ENCODE measurements at places on chromosomes 2 and 18.

GRCh38 chr2:210445116-210445707 is 31.3 kb downstream of the LANCL1 start:
- no peak for DNase-seq

DNA sequence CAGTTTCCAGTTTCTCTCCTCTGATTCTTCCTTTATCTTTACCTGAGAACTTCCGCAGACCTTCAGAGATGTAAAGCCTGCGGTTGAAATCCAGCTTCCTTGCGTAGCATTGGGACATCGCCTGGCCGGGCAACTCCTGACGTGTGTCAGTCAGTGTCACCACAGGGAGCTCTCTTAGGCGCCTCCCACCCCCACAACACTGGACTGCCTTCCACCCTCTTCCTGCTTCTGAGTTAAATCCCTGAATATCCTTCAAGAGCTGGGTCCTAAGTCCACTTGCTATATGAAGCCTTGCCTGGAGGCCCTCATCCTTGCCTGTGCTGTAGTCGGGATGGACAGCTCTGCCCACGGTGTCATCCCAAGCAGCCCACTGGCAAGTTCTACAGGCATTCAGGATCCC is 179.4 kb downstream of the SEPTIN10 start:
- DNase-seq: no peak

DNA sequence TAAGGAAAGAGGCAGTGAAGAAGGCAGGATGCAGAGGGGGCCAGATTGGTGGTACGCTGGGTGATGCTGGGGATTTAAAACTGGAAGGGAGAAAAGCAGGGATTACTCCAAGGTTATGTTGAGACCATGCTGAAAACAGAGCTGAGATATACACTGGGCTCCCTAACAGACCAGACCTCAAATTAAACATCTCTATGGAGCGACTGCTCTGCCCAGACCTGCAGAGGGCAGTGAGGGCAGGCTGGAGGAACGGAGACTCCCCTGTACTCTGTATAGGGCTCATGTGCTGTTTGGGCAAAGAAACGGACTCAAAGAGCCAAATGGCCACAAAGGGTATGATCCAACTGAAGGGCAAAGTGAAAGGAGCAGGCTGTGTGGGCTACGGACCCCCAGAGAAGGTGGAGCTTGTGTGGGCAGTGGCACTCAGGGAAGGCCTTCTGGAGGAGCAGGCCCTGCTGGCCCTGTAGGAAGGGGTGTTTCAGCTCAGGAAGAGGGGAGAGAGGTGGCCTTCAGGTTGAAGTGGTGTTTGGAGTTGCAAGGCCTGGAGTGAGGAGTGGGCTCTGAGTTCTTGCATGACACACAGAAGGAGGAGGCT is 4.8 kb upstream of the CELF4 start:
- DNase-seq: no peak

- no peak for DNase-seq
These were observed 30.0 kb downstream of the RNF125 start for GRCh38 chr18:32048507-32049091.

- DNase-seq: no peak
These were observed 10.7 kb downstream of the RPL31 start for GRCh38 chr2:101012706-101013181.

- DNase-seq: no peak
These were observed 150.4 kb downstream of the ZFP36L2 start for GRCh38 chr2:43075811-43076585.

- no peak for DNase-seq
These were observed 2.6 kb upstream of the HNRNPLL start for GRCh38 chr2:38605298-38605830.

GRCh38 chr18:9629709-9630108 is 15.3 kb upstream of the PPP4R1 start:
- DNase-seq: no peak

DNA sequence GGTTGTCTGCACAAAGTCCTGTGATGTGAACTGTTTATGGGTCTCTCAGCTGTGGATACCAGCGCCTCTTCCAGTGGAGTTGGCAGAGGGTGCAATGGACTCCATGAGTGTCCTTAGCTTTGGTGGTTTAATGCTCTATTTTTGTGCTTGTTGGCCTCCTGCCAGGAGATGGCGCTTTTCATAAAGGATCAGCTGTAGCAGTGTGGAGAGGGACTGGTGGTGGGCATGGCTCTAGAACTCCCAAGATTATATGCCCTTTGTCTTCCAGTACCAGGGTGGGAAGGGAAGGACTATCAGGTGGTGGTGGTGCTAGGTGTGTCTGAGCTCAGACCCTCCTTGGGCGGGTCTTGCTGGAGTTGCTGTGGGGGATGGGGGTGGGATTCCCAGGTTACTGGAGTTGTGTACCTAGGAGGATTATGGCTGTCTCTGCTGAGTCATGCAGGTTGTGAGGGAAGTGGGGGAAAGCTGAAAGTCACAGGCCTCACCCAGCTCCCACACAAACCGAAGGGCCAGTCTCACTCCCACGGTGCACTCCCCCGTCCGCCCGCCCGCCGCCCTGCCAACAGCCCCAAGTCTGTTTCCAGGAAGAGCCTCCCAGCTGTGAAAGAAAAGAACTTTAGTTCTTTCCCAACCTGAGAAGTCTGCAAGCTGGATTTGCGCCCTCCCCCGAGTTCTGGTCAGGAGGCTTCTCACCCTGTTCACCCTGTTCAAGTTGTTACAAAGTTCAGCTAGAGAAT is 108.1 kb downstream of the MARCO start:
- peak; percentile 28 for DNase-seq

- DNase-seq: peak; percentile 3
These were observed 12.7 kb upstream of the CDH2 start for GRCh38 chr18:28189400-28190239.

DNA sequence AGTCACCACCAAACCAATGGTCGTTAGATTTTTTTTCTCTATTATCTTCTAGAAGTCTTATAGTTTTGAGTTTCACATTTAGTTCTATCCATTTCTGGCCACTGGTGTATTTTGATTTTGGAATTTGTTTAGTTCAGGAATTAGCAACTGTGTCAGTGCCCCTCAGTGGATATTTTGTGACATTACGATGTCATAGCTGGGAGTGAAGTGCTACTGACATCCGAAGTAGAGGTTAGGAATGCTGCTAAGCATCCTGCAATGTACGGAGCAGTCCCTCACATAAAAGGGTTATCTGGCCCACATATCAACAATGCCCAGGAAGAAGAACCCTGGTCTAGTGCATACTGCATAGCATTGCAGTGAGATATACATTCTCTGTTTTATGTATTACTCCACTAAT is 157.4 kb upstream of the RGPD4 start:
- no peak for DNase-seq

DNA sequence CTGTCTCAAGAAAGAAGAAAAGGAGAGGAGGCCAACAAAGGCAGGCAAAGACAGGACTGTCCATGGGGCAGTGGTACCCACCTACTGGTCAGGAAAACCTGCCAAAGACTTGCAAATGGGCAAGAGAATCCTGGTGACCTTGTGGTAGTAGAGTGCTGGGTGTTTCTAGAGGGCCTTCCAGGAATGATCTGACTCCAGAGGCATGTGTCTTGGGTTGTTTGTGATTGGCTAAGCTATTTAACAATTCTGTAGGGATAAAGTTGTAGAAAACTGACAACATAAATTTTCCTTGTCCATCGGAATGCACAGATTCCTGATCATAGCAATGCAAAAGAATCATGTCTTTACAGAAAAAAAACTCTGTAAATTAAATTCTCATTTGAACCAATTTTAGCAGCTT is 68.5 kb upstream of the ZNF532 start:
- no peak for DNase-seq

GRCh38 chr18:22253676-22254075 is 84.3 kb downstream of the GATA6 start:
- DNase-seq: no peak

DNA sequence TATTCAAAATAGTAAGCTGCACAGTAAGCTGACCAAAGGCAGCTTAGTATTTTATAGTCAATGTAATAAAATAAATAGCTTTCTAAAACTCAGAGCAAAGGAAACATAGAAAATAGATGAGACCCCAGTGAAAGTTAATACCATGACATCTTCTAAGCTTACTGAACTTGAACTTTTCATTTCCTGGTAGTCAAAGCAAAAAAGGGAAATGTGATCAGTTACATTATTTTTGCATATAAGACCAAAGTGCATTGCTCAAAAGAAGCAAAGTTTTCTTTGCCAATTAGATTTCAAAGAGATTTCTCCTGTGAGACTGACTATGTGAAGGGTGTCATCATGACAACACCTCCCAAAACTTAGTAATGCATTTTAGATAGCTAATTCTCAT is 70.2 kb downstream of the MYO1B start:
- no peak for DNase-seq

Measured in NCI-H187 (cell line).